IMR-90 (cell line): ENCODE measurements at places on chromosomes 3 and 15. TPM values are rescaled to one million over a fixed set of nuclear protein-coding genes. Genes with fewer than 3 reads are reported as not detected.

The TGM4 gene
- total RNA-seq = under 0.01 TPM in 1 of 2 replicates, not detected in the other

The CCR3 gene
- not detected in 2 replicates for total RNA-seq

The NCKIPSD gene
- total RNA-seq = 21.0 and 21.9 TPM in 2 replicates

The MYZAP gene
- not detected in 2 replicates for total RNA-seq

The UCN2 gene
- total RNA-seq = 0.54 and 0.56 TPM in 2 replicates

The PLSCR5 gene
- total RNA-seq = not detected in 2 replicates

The GOLGA8N gene
- 0.72 and 0.83 TPM in 2 replicates for total RNA-seq

The CILP gene
- total RNA-seq = under 0.01 TPM in 1 of 2 replicates, not detected in the other

The PLSCR2 gene
- total RNA-seq = not detected in 2 replicates

The TM6SF1 gene
- total RNA-seq = 1.6 and 1.9 TPM in 2 replicates

The GHSR gene
- total RNA-seq = not detected in 2 replicates

The LRRC31 gene
- total RNA-seq = not detected in 2 replicates

The UBL7 gene
- total RNA-seq = 57.8 and 68.1 TPM in 2 replicates

The SV2B gene
- total RNA-seq = not detected in 2 replicates

The SNX33 gene
- 11.9 and 12.7 TPM in 2 replicates for total RNA-seq

The C3orf49 gene
- not detected in 2 replicates for total RNA-seq

The CACNA2D3 gene
- total RNA-seq = 0.28 and 0.36 TPM in 2 replicates

The NR2E3 gene
- under 0.01 and 0.56 TPM in 2 replicates for total RNA-seq

The ZPLD1 gene
- under 0.01 TPM in 2 replicates for total RNA-seq

The PAK6 gene
- total RNA-seq = not detected in 2 replicates

The HIGD2B gene
- total RNA-seq = not detected in 2 replicates

The SLC51B gene
- total RNA-seq = not detected in 2 replicates

The RHOV gene
- not detected in 2 replicates for total RNA-seq

The PLA2G4D gene
- total RNA-seq = not detected in 2 replicates

The PDE12 gene
- 16.8 and 16.9 TPM in 2 replicates for total RNA-seq

The SNRPN gene
- 167 and 185 TPM in 2 replicates for total RNA-seq

The MORC1 gene
- not detected in 2 replicates for total RNA-seq

The AQP9 gene
- total RNA-seq = not detected in 2 replicates

The ADAMTSL3 gene
- under 0.01 TPM in 1 of 2 replicates, not detected in the other for total RNA-seq

The ABHD14A gene
- 3.1 and 3.4 TPM in 2 replicates for total RNA-seq
